ENCODE measurements at places on chromosomes 6 and 20.

DNA sequence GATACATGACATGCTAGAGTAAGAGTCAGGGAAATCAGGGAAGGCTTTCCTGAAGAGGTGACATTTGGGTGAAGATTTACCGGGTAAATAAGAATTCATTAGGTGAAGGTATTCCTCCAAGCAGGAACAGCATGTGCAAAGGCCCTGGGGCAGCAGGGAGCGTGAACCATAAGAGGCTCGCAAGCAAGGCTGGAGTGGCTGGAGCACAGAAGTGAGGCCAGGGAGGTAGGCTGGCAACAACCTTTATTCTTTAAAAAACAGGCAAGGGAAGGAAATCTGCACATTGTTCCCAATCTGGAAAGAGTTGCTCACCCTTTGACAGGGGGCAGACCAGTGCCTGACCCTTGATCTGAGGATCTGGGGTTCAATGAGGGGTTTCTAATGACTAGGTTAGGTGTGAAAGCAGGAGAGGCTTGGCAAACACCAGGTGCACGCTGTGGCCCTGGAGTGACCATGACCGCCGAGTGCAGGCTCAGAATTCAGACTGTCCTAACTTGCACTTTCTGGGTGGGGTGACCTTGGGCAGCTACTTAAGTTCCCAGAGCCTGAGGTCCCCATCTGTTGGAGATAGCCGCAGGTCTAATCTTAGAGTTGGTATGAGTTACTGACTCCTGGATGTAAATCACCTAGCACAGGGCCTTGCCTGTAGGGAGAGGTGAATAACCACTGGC lies 1.9 kb downstream of the KIAA1755 start:
- no peak for DNase-seq

GRCh38 chr6:132950566-132950965 lies 136.2 kb downstream of the RPS12 start:
- no peak for DNase-seq

DNA sequence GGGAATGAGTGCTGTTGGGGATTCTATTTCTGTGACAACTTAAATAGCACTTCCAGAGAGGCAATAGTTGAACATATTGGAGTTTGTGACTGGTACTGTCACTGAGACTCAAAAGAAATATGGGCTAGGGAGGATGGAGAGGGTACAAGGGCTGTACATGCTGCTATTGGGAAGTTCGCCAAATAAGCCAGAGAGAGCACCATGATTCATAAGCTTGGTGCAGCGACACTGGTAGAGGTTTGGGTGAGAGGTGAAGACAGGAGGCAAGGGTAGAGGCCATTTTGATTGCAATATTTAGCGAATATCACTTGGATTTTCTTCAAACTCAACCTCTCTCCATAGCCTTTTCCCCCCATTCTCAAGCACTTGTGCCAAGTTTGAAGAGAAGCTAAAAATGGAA lies 214.3 kb downstream of the OGFRL1 start:
- no peak for DNase-seq

- DNase-seq, result peak; percentile 4
Observed at GRCh38 chr6:154993026-154993425, 2.1 kb upstream of the TIAM2 start.

DNA sequence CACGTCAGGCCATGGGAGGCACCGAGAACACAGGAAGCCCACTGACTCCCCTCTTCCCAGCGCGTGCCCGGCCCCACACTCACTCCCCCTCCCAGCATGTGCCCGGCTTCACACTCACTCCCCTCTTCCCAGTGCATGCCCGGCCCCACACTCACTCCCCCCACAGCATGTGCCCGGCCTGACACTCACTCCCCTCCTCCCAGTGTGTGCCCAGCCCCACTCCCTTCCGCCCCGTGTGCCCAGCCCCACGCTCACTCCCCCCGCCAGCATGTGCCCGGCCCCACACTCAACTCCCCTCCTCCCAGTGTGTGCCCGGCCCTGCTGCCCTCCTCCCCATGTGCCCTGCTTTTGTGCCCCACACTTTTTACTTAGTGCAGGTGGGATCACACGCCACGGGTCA lies 9.7 kb downstream of the RTEL1 start:
- DNase-seq, result no peak

DNA sequence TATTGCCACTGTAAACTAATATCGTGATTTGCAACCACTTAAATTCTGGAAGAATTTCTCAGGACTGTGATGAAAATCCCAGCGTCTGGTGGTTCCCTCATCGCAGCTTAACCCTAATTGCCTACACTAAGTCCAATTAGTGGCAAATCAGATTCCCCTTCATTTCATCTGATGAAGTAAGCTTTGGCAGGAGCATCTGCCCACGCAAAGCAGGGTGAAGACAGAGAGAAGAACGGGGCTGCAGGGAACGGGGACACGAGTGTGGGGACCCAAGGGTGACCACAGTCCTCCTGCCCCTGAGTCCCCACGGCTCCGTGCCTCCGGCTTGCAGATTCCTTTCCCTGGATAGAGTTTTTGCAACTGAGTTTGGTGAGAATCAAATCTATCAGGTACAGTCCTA lies 159.5 kb downstream of the LY86 start:
- DNase-seq, result peak; percentile 88

DNA sequence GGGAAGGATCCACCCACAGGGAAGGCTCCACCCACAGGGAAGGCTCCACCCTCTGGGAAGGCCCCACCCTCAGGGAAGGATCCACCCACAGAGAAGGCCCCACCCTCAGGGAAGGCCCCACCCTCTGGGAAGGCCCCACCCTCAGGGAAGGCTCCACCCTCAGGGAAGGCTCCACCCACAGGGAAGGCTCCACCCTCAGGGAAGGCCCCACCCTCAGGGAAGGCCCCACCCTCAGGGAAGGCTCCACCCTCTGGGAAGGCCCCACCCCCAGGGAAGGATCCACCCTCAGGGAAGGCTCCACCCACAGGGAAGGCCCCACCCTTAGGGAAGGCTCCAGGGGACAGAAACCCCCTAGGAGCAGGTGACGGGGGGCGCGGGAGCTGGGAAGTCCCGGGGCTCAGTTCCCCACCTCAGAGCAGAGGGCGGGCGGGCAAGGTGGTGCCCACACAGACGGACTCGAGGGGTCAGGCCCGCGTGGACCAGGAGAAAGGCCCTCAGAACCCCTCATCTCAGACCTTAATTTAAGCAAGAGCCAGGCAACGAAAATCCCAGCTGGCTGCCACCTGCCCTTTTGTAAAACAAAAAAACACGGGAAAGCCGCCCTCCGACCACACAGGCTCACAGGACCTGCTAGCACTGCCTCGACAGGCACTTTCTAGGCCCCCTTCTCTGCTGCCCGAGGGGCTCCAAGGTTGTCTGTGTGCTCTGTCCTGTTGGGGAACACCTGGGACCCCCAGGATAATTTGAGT lies 39.7 kb downstream of the KCNQ2 start:
- no peak for DNase-seq

GRCh38 chr20:58179432-58180099 lies 48.9 kb downstream of the ANKRD60 start:
- DNase-seq, result peak; percentile 91

DNA sequence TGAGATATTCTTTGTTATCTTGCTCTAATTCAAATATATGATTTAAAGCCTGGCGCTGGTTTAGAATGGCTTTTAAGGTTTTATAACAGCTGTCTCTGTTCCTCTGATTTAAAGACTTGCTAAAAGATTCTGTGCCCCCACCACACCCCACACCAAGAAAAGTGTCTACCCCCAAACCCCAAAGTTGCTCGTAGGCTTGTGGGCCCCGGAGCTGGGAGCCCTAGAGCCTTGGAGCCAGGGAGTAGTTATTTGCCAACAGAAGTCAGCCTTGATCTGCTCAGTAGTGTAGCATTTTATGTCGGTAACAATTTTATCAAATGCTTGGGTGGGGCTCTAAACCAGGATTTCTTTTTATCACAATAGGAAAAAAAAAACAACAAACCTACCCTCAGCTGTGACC lies 105.2 kb upstream of the TRAF3IP2 start:
- no peak for DNase-seq

DNA sequence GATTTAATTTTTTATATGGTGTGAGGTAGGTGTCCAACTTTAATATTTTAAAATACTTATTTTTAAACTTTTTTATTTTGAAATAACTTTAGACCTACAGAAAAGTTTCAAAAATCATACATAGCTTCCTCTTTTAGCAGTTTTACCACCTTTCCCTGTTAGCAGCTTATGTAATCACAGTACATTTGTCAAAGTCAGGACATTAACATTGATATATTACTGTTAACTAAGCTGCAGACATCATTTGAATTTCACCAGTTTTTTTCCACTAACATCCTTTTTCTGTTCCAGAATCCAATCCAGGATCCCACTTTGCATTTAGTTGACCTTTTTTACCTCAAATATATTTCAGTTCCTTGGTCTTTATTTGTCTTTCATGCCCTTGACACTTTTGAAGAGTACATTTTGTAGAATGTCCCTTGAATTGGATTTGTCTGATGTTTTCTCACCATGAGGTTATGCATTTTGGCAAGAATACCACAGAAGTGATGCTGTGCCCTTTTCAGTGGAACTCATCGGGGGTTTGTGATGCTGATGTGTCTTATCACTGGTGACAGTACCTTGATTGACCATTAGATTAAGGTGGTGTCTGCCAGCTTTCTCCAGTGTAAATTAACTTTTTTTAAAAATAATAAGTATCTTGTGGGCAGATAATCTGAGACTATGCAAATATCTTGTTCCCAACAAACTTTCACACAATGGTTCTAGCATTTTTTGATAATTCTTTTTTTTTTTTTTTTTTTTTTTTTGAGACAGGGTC lies 33.4 kb downstream of the TTLL9 start:
- no peak for DNase-seq

GRCh38 chr6:99362678-99363268 lies 13.3 kb upstream of the FAXC start:
- DNase-seq, result no peak

DNA sequence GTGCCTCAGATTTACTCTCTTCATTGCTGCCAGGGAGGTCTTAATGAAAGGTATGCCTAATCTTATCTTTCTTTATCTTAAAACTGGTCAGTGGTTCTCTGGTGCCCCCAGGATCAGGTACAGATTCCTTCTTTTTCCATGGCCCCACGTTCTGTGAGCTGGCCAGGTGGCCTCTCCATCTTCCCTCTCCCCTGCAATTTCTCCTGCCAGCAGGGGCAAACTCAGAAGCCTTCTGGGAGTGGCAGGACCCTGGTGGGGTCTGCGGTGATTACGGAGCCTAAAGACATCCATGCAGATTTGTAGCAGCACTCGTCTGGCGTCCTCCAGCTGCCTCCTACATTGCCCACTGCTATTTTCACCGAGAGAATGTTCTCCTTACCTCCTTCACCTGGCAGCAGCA lies 95.8 kb downstream of the CCDC170 start:
- DNase-seq, result no peak

DNA sequence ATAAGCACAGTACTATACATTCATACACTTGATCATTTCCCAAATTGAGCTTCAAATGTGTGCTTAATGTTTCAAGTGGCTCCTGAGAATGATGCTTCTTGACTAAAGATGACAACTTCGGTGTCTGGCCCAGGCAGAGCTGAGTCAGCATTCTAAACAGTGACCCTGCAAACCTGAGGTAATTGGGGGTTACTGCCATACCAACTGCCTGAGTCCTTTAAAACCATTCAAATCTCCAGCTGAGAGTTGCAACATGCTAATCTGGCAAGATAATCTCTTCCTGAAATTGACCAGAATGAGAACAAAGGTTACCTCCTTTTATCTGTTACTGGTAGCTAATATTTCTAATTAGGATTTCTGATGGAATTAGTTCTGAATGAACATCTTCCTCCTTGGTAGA lies 8.2 kb downstream of the BACH2 start:
- DNase-seq, result peak; percentile 58

GRCh38 chr6:146850238-146850896 lies 251.6 kb downstream of the ADGB start:
- no peak for DNase-seq

- no peak for DNase-seq
Observed at GRCh38 chr6:6657085-6657819, 68.7 kb downstream of the LY86 start.

DNA sequence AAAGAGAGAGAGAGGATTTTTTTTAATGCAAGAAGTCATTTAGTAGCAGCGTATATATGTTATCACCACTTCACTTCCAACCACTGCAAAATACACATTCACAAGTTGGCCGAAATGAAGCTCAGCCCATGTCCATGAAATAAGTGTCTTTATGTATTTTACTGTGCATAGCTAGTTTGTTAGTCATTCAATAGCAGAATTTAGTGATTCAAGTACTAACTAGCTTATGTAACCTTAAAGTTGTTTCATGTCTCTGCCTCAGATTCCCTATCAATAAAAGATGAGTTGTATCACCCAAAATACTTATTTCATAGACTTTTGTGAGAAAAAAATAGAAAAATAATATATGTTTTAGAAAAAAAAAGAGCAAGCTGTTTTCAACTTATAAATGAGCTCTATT lies 153.7 kb upstream of the PRDM1 start:
- no peak for DNase-seq

DNA sequence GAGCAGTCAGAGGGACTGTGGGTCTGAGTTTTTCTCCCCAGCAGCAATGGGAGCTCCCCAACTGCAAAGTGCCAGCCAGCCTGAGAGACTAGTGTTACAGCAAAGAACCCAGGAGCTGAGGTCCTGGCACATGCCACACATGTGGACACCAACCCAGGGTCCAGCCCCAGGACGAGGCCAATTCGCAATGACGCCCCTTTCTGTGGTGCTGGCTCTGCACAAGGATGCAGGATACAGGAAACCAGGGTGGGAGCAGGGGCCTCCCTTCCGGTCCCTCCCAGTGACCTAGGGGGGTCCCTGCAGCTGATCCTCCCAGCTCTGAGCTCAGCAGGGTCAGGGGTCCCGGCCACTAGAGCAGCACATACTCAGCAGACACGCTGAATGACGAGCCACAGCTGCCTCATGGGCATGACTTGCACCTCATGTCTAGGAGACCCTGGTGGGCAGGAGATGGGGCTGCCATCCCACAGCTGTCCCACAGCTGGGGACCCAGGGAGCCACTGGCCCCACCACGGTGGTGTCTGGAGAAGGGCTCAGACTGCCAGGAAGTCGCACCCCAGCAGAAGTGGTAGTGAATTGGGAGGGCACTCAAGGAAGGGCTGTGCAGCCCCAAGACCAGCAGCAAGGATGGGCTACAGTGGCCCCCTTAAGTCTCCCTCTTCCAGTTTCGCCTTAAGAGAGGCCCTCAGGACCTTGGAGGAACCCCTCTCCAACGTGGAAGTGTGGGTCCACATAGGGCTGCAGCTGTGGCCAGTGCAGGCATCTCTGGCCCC lies 3.6 kb downstream of the ARFRP1 start:
- no peak for DNase-seq

- peak; percentile 13 for DNase-seq
Observed at GRCh38 chr20:4925842-4926530, 75.3 kb downstream of the SLC23A2 start.

GRCh38 chr6:47404435-47404834 lies 73.2 kb upstream of the CD2AP start:
- no peak for DNase-seq

GRCh38 chr6:163432300-163432699 lies 17.8 kb downstream of the QKI start:
- no peak for DNase-seq

GRCh38 chr6:39956936-39957335 lies 22.7 kb upstream of the MOCS1 start:
- DNase-seq, result no peak
